ENCODE measurements at places on chromosomes 6 and 20.

GRCh38 chr6:163416557-163417253, 2.2 kb downstream of the QKI start:
- no peak for DNase-seq

GRCh38 chr6:125215252-125215819, 61.8 kb downstream of the TPD52L1 start:
- no peak for DNase-seq

GRCh38 chr20:33209789-33210188, 7.4 kb upstream of the BPIFA3 start:
- no peak for DNase-seq

- DNase-seq, result no peak
Observed at GRCh38 chr6:134082191-134082590, 29.8 kb upstream of the SLC2A12 start.

GRCh38 chr6:137819740-137820139, 47.3 kb upstream of the TNFAIP3 start:
- no peak for DNase-seq

DNA sequence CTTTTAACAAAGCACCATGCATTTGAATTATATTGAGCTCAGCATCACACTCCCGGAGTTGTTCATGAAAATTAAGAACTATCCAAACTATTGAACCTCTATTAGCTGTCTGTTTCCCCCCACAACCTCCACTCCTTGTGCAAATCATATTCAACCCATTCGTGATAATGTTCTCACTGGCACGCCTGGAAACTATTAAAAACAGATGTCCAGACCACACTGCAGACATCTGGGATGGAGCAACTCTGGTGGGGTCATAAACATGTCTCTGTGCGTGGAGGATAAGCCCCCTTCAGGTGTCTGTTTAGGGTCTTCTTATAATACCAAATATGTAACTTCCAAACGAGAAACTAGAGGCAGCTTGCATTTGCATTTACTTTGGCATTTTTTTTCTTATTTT, 193.7 kb downstream of the TFAP2A start:
- no peak for DNase-seq

GRCh38 chr6:41428996-41429421, 93.6 kb downstream of the NCR2 start:
- no peak for DNase-seq

- no peak for DNase-seq
Observed at GRCh38 chr6:43776115-43776798, 6.2 kb downstream of the VEGFA start.

- peak; percentile 46 for DNase-seq
Observed at GRCh38 chr6:140441256-140441655, 1066.8 kb upstream of the CITED2 start.

GRCh38 chr6:27865850-27866356, 46.3 kb downstream of the OR2B2 start:
- DNase-seq, result no peak

- DNase-seq, result no peak
Observed at GRCh38 chr6:64081453-64081852, 445.9 kb downstream of the PHF3 start.

DNA sequence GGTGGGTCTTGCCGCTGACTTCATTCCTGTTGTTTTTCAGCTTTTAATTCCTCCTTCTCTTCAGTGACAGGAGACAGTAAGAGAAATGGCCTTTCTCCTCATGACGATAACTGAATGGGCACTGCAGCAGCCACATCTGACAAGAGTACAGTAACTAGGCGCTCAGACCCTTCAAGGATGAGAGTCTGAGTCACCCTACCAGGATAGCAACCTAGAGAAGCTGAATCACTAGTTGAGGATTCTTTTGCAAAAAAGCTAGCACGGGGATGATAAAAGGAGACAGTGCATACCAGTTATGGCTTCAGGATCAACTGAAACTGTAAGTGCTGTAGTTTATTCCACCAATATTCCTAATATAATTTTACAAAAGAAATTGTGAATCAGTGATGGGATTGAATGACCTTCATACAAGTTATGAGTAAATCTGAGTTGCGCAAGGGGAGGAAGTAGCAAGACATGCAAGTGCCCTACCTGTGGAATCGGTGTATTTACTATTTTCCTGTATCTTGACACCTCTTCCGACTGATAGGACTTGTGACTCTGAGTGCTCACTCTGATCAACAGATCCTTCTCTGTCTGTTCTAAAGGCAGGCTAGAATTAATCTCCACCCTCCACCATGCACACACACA, 161.8 kb upstream of the GRIK2 start:
- no peak for DNase-seq

GRCh38 chr20:12414446-12415274, 497.0 kb downstream of the BTBD3 start:
- DNase-seq, result no peak

GRCh38 chr20:38863024-38863851, 57.7 kb downstream of the PPP1R16B start:
- no peak for DNase-seq

DNA sequence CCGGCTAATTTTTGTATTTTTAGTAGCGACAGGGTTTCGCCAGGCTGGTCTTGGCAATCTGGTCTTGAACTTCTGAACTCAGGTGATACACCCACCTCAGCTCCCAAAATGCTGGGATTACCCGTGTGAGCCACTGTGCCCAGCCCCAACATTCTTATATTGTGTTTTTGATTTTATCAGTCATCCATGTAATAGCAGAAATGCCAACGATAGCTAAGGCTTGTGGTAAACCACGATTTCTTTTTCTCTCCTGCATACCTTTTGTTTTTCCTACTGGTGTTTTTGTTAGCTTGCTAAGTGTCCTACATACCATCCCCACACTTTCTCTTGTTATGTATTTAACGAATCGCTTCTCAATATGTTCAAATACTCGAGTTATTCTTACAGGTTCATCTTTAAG, 12.1 kb downstream of the PHACTR2 start:
- no peak for DNase-seq

DNA sequence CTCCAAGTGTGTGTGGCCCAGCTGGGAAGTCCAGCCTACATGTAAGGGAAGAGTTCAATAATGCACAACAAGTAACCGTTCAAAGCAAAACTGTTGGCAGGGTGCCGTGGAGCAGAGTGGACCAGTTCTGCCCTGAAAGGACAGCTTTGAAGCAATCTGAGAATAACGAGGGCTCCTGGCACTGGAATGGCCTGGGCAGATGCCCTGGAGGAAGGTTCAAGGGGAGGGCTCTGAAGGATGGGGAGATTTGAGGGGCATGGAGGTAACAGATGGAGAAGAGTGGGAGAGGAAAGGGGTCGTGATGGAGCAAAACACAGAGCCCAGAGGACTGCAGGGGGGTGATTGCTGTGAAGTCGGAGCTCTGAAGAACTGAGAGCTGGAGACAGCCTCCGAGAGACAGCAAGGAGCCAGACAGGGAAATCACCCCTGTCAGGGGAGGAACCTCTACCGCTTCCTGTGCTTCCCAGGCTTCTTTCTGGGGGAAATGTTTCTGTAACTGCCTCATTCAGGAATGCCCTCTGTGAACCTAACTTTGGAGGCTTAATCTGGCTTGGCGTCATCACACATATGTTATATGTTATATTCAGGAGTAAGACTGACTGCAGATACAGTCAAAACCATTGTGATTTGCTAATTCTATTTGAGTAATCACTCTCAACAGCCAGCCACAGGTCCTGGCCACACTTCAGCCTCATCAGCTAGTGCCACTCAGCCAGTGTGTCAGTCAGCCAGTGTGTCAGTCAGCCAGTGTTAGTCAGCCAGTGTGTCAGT, 41.2 kb downstream of the ZC3H12D start:
- DNase-seq, result no peak

DNA sequence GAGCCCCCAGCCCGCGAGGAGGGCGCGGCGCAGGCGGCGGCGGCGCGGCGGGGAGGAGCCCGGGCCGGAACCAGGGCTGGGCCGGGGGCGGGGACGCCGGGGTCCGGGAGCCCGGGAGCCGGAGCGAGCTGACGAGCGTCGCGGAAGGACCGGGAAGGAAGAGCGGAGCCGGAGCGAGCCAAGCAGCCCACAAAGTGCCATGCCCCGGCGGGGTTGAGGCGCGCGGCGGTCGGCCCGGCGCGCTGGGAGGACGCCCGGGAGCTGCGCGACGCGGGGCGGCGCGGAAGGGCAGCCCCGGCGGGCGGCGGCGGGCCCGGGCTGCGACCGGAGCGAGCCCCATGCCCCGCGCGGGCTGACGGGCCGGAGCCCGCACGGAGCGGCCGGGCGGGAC, 289 bp downstream of the FOXP4 start:
- peak; percentile 80 for DNase-seq

- DNase-seq, result no peak
Observed at GRCh38 chr20:11445161-11445560, 472.5 kb upstream of the BTBD3 start.

DNA sequence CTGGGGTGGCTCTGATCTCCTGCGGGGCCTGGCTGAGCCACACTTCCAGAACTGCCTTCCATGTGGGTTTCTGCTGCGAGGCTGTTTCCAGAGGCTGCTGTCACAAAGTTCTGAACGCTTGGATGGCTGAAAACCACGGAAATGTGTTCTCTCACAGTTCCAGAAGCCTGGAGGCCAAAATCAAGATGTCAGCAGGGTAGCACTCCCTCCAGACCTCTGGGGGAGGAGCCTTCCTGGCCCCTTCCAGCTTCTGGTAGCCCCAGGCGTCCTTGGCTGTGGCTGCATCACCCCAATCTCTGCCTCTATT, 23.7 kb upstream of the BMP7 start:
- DNase-seq, result no peak

GRCh38 chr6:130780122-130780521, 47.1 kb upstream of the SMLR1 start:
- DNase-seq, result no peak

DNA sequence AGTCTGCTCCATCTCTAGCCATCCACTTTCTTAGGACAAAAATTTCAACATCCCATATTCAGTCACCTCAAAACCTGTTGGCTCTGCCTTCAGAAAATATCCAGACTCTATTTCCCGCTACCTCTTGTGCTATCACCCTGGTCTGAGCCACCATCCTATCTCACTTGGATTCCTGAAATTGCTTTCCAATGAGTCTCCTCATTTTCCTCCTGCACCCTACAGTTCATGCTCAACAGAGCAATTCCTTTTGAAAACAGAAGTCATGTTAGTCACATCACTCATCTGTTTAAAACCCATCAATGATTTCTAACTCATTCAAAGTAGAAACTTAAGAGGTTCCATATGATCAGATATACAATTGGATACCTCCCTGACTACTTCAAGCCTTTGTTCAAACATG, 229.9 kb downstream of the ADGRG6 start:
- no peak for DNase-seq

DNA sequence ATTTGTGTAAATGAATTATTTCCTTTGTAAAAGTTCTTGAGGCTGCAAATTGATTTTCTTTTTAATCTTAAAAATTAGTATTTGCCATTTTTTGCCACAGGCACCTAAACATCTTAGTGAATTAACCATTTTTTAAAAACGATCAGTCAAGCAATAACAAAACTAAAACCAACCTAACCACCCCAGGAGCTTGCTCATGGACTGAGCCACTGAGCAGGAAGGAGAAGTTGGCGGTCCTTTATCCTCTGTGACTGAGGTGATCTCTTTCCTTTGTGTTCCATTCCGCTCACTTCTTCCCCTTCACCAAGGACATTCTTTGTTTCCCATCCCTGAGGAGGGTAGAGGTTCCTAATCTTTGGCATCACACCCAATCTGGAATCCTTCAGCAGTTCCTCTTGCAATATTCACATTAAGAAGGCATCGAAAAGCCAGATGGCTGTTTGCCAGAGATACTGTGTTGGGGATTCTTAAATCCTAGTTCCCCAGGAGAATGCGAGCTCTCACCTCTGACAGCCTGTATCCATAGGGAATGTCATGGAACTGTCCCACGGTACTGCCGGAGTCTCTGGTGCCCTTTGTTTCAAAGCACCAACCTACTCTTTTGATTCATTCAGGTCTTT, 30.5 kb downstream of the RPRD1B start:
- no peak for DNase-seq

GRCh38 chr6:57109880-57110279, 19.9 kb downstream of the ZNF451 start:
- DNase-seq, result no peak

DNA sequence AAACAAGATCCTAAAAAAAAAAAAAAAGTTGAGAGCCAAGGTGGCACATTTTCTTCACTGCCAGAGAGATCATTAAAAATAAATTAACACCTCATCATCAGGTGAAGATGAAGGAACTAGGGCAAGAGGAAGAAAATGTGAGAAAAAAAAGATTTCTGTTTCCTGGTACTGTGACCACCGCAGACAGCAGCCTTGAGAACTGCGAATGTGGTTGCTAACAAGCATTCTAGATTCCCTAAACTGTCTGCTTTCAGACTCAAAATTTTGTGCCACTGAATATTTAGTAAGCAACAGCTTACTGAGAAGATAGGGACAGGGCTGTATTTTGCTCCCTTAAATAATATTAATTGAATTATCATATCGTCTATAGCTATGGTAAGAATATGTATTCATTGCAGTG, 24.1 kb upstream of the MBOAT1 start:
- no peak for DNase-seq

DNA sequence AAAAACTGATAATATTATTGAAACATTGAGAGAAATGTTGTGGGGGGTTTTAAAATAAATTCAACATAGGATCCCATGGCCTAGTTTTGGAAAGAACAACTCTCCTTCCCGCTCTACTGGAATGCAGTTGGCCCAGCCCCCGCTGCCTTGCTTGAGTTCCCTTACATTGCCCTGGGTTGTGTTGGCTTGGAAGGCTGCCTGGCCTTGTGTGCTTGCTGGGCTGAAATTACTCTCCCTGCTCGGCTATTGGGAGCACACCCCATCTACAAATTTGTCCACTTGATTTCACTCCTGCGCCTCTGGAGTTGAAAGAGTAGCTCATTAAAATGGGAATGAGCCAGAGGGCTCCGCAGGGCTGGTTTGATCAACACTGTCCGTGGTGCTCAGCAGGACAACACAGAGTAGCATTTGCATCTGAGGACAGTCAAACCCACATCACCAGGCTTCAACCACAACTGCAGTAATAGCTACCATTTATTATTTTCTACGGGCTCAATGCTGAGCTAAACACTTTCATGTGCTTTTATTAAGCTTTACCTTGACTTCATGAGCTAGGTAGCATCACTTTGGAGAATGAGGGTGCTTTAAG, 35.2 kb downstream of the DOK5 start:
- no peak for DNase-seq

GRCh38 chr6:39714802-39715201, 10.4 kb downstream of the KIF6 start:
- no peak for DNase-seq

GRCh38 chr6:114142258-114142657, 171.3 kb upstream of the HDAC2 start:
- no peak for DNase-seq

- DNase-seq, result no peak
Observed at GRCh38 chr20:47487175-47487917, 14.3 kb upstream of the NCOA3 start.

GRCh38 chr6:162856885-162857284, 129.1 kb downstream of the PACRG start:
- peak; percentile 69 for DNase-seq
